ENCODE measurements at places on chromosomes 6 and 20.
A peak's percentile ranks its signal among the peaks of the same experiment; 100 is the strongest.

- DNase-seq: no peak
Measured at GRCh38 chr20:36061754-36062153, 92.8 kb upstream of the EPB41L1 start.

DNA sequence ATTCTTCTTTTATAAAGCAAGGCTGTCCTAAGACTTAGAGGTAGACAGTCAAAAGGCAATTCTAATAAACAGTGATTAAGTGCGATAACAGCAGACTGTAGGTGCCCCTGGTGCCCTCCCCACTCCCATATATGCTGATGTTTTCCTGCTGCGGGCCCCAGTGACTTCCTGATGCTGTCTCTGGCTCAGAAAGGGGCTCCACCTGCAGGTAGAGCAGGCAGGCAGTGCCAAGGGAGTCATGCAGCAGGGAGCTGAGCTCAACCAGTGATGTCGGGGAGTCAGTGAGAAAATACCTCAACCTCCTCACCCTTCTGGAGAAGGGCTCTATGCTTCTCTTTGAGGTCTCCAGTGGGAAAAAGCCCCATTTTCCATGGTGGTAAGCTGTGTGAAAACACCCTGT, 126.7 kb upstream of the SSTR4 start:
- DNase-seq: no peak

DNA sequence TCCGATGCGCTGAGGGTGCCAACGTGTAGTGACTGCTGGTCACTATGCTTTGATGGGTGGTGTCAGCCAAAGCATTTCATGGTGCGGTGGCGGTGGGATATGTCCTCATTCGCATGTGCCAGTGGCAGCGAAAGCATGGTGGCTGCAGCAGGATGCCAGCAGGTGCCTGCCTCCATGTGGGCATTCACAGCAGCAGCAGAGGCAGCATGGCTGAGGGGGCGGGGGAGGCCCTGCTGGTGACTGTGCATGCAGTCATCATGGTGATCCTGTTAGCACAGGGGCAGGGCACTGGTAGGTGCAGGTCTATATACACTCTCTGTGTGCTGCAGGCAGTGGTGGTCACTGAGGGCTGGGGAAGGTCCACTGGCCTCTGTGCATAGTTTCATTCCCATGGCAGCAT, 22.0 kb downstream of the FIG4 start:
- DNase-seq: no peak

GRCh38 chr20:9616455-9616805, 102.0 kb downstream of the LAMP5 start:
- DNase-seq: no peak

DNA sequence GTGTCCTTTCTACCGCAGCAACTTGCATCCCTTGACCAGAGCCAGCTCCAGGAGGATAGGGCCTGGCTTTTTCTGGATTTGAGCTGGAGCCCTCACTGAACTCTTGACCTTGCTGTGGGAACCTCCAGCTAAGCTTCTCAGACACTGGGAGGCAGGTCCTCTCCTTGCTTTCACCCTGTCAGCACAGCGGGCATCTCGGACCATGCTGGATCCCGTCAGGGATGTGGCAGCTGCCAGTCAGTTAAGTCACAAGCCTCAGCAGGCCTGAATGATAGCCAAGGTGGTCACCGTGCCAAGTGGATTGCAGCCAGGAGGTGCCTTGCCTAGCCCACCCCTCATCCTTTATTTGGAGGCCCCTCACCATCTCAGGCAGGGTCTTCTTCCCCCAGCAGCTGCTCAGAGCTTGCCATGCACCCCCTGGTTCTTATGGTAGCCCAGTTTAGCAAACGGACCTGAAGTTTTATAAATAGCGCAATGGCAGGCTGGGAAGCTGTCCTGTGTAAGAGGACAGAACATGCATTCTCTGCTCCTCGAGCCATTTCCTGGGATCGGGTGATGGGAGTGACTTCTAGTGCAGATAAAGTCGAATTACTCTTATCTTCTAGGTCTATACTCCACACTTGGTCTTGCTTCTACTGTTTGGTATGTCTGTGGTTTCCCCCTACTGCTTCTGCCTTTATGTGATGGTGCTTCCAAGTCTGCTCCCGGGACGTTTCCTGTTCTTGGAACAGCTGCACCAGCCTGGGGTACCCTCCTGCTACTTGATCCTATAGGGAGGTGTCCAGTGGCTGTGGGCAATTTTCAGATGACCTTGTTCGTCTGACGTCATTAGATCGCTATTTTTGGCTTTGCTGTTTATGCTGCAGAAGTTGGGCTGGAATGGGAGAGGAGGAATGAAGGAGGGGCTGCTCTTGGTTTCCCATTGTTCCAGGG, 7.1 kb upstream of the MYLK2 start:
- no peak for DNase-seq

DNA sequence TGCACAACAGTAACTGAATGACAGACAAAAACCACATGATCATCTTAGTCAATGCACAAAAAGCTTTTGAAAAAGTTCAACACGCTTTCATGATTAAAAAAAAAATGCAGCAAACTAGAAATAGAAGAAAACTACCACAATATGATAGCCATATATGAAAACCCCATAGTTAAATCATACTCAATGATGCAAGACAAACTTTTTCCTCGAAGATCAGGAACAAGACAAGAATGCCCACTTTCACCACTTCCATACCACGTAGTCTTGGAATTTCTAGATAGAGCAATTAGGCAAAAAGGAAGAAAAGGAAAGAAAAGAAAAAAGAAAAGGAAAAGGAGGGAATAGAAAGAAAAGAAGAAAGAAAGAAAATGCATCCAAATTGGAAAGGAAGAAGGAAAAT, 44.6 kb upstream of the SLC23A2 start:
- no peak for DNase-seq

GRCh38 chr6:21593927-21594415, 420 bp downstream of the SOX4 start:
- no peak for DNase-seq

GRCh38 chr6:89398762-89399525, 13.1 kb downstream of the RRAGD start:
- no peak for DNase-seq

DNA sequence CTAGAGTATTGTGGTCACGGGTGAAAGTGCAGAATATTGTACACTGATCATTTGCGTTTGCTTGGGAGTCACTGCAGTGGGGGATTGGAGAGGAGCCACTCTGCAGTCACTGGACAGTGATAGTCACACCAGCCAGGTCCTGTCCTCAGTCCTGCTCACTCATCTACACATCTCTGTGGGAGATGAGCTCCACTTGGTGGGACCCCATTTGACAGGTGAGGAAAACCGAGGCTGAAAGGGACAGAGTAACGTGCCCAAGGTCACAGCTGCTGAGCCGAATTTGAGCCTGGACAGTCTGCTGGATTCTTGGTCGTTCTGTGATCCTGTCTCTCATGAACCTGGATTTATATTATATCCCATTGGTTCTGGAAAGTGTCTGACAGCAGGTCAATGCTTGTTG, 17.7 kb upstream of the PHACTR3 start:
- DNase-seq: no peak

DNA sequence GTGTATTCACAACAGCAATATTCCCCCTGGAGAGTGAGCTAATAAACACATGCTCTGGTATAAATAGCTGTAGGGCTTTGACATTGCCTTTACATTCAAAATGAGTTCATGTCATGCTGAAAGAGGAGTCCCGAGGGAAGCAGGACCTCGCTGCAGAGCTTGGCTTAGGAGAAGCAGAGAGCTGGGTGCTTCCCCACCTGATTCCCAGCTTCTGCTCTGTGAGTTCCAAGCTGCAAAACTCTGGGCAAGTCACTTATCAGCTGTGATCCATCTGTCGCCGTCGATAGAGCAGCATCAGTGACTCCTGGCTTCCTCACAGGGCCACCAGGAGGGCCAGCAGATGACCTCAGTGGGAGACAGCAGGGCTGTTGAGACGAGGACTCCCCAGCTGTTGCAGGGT, 241.8 kb downstream of the ANKRD60 start:
- DNase-seq: no peak

DNA sequence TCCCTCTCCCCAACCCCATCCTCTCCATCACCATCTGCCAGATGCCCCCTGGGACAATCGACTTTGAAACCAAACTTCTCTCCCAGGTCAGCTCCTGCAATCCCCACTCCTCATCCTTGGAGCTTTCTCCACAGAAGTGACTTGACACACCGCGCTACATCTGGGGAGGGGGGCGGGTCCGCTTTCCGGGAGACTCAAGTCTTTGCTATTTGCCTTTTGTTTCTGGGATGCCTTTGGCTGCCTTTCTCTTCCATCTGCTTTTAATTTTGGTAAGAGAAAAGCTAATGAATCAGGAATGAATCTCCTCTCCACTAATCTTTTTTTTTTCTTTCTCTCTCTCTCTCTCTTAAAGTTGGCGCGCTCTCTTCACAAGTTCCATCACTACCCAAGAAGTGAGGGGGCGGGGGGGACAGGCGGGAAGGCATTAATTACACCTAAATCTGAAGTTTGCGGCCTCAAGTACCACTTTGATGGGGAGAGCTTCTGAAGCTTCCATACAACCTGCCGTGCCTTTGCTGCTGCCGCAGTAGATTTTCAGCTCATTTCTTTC, 664 bp upstream of the TPBG start:
- DNase-seq: no peak

GRCh38 chr20:50625986-50626677, 65.2 kb downstream of the RIPOR3 start:
- peak; percentile 80 for DNase-seq

- peak; percentile 29 for DNase-seq
Measured at GRCh38 chr20:17679941-17680835, 1.9 kb downstream of the RRBP1 start.

- no peak for DNase-seq
Measured at GRCh38 chr6:63926258-63926780, 290.7 kb downstream of the PHF3 start.

- no peak for DNase-seq
Measured at GRCh38 chr6:80003826-80004172, 650 bp upstream of the TTK start.

- no peak for DNase-seq
Measured at GRCh38 chr20:25327521-25328235, 63.0 kb downstream of the ABHD12 start.

- DNase-seq: no peak
Measured at GRCh38 chr6:42967228-42967627, 6.7 kb downstream of the GNMT start.

- no peak for DNase-seq
Measured at GRCh38 chr6:65004283-65004682, 702.7 kb downstream of the EYS start.

Measured in SK-N-DZ (cell line).